ENCODE measurements at places on chromosomes 16 and 17.

GRCh38 chr16:86962913-86963312 lies 354.3 kb downstream of the C16orf95 start:
- no peak for DNase-seq

- no peak for DNase-seq
These were observed 4.3 kb downstream of the SDK2 start for GRCh38 chr17:73639932-73640331.

DNA sequence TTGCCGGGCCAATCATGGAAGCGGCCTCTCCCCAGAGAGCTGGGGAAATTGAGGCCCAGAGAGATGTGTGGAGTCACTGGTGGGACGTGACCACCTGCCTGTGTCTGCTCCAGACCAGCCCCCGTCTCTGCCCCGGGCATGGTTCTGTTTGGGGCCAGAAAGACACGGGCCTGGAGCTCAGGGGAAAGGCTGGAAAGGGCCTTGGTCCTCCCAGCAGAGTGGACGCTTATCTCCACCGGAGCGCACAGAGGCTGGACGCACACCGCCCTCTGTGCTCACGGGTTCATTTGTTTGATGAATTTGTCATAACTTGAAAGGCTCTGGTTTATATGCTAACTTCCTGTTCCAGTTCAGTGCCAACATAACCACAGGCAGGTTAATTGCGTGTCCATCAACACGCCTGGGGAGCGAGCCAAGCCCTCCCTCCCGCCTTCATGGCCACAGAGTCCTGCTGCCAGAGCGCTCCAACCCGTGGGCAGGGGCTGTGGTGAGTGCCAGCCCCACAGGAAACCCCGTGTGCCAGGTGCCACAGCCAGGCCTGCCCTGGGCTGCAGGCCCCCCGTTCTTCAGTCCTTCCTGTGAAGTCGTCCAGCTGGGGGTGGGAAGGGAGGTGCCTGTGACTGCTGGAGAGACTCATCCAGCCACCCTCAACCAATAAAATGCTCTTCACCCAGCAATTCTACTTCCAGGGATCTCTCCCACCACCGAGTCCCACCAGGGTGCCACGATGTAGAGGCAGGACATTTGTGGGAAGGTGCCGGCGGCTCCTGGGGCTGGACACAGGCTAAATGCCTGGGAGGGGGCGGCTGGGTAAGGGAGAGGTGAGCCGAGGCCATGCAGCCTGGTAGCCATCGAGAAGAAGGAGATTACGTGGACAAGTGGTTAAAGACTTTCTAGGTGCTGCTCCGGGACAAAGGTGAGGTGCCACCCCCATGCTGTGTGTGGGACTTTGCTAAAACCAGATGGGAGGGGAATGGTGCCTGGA lies 29.4 kb upstream of the BAHCC1 start:
- no peak for DNase-seq

GRCh38 chr17:1124896-1125787 lies 54.6 kb downstream of the ABR start:
- DNase-seq = no peak

DNA sequence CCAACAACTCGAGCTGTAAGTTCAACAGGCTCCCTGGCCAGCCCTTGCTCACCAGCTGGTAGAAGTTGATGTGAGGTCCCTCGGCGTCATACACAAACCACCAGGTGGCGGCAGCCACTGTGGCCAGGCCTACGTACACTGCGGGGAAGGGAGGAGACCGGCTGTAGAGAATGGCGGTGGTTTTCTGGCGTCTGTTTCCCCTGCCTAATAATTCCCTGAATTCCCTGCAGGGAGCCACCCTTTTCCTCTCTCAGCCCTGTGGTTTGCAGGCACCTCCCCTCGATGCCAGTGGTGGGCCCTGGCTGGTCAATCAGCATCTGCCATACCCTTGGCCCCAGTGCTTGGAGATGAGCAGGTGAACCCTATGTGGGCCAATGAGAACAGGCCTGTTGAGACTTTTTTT lies 18.9 kb upstream of the P2RX1 start:
- no peak for DNase-seq

Data from stimulated activated CD8-positive, alpha-beta memory T cell treated with anti-CD3 and anti-CD28 coated beads, Interleukin-4, amount 100 ng/mL, for 24 hours (primary cell).